Pulmonary artery endothelial cell (primary cell): ENCODE measurements at places on chromosomes 4 and X.

- DNase-seq: no peak
Observed at GRCh38 chrX:41589634-41590270, 99.0 kb upstream of the GPR34 start.

GRCh38 chr4:181909368-181909767 lies 333.8 kb upstream of the TENM3 start:
- no peak for DNase-seq

DNA sequence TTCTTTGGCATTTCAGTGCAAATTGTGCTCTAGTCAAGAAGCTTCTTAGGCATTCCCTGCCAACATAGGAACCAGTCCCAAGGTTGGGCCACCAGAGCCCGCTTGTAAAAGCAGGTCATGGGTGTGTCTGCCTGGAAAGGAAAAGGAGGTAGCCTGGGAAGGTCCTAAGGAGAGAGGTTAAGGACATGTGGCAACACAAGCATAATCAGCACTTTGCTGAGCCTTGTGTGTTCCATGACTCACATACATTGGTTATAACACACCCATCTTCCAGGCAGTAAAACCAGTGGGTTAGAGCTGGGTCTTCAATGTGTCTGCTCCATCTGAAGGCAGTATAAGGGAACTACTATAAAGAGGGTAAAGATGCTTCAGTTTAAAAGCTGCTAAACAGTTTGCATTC lies 165.0 kb downstream of the FHIP1A start:
- no peak for DNase-seq

- no peak for DNase-seq
Observed at GRCh38 chr4:108398316-108398715, 222.1 kb upstream of the RPL34 start.

- no peak for DNase-seq
Observed at GRCh38 chrX:19065535-19065934, 56.7 kb downstream of the ADGRG2 start.

- no peak for DNase-seq
Observed at GRCh38 chr4:57774681-57775080, 664.5 kb upstream of the IGFBP7 start.

DNA sequence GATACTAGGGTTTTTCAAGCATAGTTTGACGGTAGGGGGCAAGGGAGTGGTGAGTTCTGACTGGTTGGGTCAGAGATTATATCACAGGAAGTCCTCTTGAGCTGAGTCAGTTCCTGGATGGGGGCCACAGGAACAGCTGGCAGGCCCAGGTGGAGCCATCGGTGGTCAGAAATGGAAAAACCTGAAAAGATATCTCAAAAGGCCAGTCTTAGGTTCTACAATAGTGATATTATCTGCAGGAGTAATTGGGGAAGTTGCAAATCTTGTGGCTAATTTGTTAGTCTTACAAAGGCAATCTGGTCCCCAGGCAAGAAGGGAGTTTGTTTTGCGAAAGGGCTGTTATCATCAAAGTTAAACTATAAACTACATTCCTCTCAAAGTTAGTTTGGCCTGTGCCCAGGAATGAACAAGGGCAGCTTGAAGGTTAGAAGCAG lies 159.3 kb downstream of the PTCHD1 start:
- no peak for DNase-seq

- DNase-seq: no peak
Observed at GRCh38 chr4:39526765-39527295, 409 bp downstream of the UGDH start.

DNA sequence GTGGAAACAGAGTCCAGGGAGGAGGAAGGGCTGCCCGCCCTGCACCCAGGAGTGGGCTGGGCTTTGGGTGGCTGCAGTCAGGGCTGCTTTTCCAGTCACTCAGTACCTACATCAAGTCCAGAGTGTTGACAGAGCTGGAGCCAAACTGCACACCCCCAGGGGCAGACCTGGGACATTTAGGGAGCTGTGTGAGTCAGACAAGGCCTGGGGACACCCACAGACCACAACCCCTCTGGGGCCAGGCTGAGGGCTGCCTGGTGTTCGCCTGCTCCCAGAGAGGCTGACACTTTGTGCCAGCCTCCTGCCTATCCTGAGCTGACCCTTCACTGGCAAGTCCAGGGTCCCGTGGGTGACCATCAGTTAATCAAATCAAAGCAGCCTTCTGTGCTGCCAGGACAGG lies 240.0 kb downstream of the BCOR start:
- DNase-seq: no peak

DNA sequence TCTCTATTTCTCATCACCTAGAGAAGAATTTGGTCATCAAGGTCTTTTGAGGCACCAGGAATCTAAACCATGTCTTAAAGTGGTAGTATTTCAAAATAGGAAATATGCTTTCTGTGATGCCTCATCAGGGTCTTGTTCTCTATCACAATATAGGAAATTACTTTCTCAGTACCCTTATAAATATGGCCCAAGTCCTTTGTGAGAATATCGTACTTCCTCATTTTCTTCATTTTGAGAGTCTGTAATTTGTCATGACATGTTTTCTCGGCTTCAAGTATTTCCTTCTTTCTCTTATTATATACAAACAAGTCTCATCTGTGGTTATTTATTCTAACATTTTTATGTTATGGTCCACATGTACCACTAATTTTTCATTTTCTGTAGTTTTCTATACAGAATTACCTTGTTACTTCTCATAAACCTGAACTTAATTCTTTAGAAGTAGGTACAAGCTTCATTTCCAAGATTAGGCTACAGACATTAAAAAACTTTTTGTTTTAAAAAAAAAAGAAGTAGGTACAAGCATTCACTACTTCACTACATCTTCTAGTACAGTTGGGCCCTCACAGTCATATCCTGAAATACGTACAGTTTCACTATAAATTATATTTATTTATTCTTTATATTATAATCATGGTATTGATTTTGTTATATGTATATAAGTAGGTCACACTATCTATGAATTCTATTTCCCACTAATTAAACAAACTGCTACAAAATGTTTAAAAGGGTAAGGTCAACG lies 54.4 kb downstream of the KLHL13 start:
- no peak for DNase-seq

- no peak for DNase-seq
Observed at GRCh38 chr4:26074712-26075430, 160.9 kb downstream of the SMIM20 start.

GRCh38 chr4:135492439-135492838 lies 1290.8 kb upstream of the PABPC4L start:
- no peak for DNase-seq

GRCh38 chr4:8542776-8543525 lies 37.2 kb upstream of the GPR78 start:
- no peak for DNase-seq

DNA sequence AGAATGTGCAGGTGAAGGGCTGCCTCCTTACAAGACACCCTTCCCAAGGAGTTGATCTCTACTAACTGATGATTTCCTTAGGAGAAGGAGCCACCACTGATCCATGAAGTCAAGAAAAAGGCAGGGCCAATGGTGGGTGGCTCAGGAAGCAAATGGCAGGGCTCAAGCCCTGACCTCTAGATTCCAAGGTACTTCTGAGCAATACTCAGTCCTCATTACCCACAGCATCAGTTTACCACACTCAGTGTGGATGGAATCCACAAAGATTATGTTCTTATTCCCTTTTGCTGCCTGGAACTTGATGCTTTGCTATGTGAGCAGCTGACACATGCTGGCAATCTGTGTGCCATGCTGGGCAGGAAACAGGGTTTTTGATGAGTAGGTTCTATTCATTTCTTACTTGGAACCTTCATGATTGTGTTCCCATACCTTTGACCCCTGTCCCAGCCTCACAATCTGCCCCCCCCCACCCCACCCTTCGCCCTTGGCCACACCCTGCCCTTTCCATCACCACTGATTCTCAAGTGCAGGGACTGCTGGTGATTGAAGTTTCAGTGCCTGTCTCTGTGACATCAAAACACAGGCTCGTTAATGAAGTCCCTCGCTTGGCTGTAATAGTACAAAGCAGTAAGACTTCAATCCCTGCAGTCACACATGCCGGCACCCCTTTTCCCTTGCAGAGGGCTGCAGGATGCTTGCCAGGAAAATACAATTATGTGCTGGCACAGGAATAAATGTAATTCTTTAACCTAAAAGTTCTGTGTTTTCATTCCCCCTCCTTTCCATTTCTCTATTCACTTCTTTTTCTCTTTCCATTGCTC lies 135.6 kb upstream of the GPC4 start:
- DNase-seq: no peak

DNA sequence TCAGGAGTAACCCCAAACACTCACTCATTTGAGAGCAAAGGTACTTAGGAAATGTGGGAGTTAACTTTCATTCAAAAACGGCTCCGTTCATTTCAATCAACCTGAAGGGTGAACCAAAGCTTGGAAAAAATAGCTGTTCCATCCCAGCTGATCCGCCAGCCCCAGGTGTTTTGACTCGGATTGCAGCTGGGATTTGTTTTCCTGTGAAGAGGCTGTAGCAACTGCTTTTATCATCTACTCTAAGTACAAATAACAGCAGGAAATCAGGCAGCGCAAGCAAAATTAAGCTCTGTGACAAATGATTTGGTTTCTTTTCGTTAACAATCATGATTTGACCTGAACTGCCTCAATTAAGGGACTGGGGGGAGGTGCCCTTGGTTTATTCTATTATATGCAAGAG lies 154.7 kb downstream of the BEND2 start:
- no peak for DNase-seq

- DNase-seq: no peak
Observed at GRCh38 chrX:13125188-13125587, 80.8 kb upstream of the FAM9C start.

- DNase-seq: no peak
Observed at GRCh38 chr4:86089781-86090323, 270.0 kb downstream of the MAPK10 start.

- no peak for DNase-seq
Observed at GRCh38 chr4:1794809-1795298, 1.8 kb downstream of the FGFR3 start.

- no peak for DNase-seq
Observed at GRCh38 chr4:82747686-82748575, 50.7 kb downstream of the SCD5 start.

DNA sequence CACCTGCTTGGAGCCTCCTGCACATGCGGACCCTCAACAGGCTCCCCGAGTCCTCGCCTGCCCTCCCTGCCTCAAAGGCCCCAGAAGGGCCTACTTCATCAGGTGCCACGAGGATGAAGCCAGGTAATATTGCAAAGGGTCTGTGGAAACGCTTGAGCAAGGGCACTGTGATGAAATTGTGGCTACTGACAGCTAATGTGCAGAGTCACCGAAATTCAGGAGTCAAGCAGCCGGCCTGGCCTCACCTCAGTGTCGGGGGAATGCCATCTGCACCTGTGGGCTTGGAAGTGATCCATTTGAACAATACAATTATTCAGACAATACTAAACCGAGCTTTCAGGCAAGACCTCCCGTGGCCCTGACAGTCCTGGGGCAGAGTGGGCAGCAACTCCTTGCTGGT lies 3.1 kb upstream of the FGFR3 start:
- DNase-seq: no peak

- no peak for DNase-seq
Observed at GRCh38 chr4:176795441-176795840, 2.7 kb upstream of the VEGFC start.

GRCh38 chrX:139832718-139833309 lies 100.0 kb downstream of the ATP11C start:
- no peak for DNase-seq

GRCh38 chrX:101659601-101660063 lies at the start of gene ARMCX2:
Gene ARMCX2 (minus strand): TSS chrX:101659850. CDS start chrX:101657588, 2,262 bp downstream.
- DNase-seq: peak; percentile 3

DNA sequence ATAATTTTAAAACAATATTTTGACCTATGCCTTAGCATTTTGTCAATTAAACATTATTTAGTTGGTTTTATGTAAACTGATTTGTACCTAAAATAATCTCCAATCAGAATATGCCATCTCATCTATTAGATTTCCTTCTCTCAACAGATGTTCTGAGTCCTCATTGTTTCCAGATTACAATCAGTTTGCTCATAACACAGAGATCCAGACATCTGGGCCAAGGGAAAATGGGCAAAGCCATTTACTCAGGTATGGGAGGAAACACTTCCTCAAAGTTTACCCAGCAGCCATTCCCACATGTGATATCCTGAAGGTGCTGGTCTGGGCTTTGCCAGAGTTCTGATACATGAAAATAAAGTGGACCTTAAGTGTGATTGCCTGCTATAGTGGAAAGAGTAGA lies 217.9 kb upstream of the GPC4 start:
- no peak for DNase-seq

DNA sequence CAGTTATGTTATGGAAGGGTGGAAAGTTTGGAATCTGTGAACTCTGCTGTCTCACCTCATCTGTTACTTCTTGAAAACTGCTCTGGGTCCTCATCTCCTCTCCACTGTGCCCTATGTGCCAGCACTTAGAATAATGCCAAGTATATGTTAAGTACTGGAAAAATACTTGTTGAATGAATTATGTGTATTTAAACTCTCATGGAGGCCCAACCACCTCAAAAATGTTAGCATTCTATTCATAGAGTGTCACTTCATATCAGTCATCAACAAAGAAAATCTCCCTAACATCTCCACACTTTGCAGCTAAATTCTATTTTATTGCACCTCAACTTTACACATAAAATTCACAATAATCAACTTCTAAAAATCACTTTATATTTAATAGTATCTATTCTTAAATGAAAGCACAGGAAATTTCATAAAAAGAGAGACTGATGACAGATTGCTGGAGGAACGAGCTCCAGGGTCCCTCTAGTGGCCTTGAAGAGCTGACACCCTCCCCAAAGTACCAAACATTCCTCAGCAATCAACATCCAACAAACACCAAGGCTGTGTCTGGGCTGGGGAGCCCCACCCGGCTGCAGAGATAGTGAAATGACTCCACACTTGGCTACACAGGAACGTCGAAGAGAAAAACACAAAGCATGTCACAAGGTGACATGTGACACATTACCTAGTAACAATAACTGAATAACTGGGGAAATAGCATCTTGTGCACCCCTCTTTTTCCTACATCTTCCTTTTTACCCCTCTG lies 45.8 kb downstream of the SLC39A8 start:
- peak; percentile 11 for DNase-seq

DNA sequence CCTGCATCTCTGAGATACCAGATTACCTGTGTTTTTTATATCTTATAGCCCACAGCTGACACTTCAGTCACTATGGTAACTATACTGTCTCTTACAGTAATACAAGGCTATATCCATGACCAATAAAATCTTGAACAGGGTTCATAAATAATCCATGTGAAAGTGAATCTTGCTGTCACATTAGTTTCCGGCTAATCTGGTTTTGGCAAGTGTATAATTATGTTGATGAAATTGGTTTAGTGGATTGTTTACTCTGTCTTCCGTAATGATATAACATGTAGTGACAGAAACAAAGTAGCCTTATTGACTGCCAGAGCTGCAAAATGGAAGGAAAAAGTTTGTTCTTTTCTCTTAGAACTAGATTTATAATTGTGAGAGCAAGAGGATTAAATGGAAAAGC lies 686.6 kb upstream of the PABPC4L start:
- no peak for DNase-seq

DNA sequence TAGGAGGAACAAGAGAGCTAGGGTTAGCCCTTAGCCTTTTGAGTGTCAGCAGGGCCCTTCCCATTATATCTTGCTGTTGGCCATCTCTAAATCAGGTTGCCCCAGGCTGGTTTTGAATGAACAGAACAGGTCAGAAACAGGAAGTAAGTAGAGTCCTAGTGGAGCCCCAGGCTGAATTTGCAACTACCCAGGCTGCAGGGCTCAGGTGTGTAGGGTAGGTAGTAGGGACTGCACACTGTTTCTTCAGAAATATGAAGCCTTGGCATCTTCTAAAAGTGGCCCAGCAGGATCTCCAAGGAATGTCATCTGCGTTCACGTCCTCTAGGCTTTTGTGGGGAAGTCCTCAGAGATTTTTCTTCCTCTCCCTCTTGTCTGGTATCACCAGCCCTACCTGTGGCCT lies 90.2 kb downstream of the ADGRG4 start:
- no peak for DNase-seq
